Fibroblast of skin of right quadriceps (primary cell): ENCODE measurements at places on chromosomes 3 and 15.

GRCh38 chr3:188769831-188770230 lies 401.9 kb upstream of the TPRG1 start:
- no peak for DNase-seq

DNA sequence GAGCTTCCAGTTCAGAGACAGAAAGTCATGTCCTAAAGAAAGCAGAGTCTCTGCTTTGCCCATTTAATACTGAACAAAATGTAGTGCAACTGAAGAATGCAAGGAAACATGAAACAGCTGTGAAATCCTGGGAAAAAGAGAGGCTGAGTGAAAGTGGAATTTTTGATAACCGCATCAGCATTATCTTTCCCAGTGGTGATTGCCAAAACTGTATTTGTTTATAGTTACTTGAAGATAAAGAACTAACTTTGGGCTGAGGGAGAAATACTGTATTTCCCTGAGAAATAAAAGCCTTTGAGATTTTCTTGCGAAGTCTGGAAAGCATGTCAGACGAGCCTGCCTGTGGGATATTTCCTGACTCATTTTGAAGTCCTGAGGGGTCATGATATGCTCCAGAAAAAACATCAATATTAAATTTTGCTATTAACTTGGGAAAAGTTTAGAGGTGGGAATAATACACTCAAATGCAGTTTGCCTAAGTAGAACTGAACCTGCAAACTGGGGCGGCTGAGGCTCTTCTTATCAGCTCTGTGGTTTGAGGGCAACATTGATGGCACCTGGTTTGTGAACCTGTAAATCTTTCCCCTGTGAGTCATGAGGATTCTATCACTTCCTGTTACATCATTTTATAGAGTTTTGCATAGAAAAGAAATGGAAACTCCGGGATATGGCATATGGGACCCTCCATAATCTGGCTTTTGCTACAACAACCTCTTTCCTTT lies 855.3 kb downstream of the MCTP2 start:
- DNase-seq: peak; percentile 24

DNA sequence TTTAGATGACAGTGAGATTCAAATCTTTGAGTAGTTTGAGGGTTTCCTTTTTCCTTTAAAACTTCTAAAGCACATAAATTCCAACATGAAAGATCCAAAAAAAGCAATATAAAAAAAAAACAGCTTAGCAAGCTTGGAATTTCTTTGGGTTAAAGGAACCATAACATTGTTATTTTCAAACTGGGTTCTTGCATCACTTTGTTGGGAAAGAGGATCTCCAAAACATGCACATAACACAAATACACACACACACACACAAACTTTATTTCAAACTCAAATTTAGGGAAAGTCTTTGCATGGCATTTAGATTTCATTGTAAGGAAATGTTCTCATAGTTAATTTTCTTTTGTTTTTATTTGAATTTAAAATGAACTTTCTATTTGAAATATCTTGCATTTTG lies 79.2 kb upstream of the COL8A1 start:
- DNase-seq: no peak

GRCh38 chr15:61035311-61035710 lies 193.8 kb downstream of the RORA start:
- no peak for DNase-seq

DNA sequence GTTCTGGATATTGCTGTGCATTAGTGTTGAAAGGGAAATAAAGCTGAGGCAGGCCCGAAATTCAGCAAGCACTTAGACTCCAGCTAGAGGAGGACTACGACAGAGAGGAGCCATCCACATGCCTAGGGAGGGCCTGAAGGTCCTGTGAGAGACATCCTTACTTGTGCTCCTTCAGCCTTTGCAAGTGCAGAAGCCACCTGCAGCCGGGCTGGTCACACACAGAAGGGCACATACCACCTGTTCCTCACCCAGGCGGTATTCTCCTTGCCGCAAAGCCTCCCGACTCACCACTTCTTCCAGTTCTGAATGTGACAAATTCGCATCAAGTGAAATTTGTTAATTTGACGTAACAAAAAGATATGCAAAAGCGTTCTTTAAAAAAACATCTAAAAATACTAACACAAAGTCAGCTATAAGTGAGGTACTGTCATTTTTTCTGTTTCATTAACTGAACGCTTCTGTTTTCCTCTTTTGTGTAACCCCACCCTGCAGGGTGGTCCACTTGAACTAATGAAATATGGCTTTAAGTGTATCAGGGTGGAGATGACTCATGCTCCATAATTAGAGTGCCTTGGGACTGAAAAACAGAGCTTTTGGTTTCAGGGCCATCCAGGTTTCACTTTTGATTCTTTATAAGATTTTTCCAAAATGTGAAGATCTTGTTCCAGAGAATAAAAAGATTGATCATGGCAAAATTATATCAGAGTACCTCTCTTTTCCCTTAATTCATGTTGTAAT lies 467.9 kb upstream of the ATP11B start:
- DNase-seq: peak; percentile 49

DNA sequence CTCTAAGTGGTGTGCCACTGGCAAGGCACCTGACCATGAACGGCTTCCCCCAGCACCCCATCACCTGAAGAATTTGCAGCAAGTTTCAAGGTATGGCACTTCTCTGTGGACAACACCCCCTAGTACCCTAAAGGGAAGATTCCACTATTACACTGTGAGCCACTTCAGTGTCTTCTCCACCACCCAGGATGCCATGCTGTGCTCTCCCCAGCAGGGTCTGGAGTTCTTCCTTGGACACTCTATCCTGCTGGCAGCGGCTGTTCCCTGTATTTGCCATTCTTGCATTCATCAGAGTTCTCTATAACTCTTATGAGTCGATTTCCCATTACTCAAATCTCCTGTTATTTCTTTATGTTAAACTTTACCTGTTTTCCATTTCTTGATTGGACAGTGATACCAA lies 33.9 kb upstream of the RNU6-1 start:
- no peak for DNase-seq

DNA sequence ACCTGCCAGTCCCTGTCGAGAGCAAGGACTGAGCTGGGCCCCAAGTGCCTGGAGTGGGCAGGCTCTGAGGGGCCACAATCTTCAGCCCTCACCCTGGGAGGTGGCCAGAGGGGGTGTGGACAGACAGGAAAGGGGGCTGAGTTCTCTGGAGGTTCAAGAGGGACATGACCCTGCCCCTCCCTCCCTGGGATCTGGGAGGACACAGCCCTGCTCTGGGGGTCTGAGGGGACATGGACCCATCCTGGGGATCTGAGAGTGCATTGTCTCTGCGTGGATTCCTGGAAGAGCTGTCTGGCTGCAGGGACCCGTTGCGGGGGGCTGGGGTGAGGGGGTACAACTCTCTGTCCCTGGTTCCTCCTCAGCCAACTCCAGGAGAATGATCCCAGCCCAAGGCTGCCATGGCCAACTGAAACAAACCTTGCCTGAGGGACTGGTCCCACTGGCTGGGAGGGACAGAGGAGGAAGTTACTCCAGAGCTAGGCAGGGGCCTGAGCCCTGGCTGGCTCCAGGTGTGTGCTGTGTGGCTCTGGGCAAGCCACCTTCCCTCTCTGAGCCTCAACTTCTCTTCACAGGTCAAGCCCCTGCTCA lies 29.0 kb downstream of the PTH1R start:
- no peak for DNase-seq

DNA sequence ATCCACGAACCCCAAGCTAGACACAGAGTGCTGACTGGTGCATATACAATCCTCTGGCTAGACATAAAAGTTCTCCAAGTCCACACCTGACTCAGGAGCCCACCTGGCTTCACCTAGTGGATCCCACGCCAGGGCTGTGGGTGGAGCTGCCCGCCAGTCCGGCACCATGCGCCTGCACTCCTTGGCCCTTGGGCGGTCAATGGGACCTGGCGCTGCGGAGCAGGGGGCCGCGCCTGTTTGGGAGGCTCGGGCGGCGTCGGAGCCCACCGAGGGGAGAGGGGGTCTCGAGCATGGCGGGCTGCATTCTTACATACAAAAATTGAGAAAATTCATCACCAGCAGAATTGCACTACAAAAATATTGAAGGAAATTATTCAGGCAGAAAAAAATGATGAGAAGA lies 120.7 kb upstream of the FAN1 start:
- no peak for DNase-seq

DNA sequence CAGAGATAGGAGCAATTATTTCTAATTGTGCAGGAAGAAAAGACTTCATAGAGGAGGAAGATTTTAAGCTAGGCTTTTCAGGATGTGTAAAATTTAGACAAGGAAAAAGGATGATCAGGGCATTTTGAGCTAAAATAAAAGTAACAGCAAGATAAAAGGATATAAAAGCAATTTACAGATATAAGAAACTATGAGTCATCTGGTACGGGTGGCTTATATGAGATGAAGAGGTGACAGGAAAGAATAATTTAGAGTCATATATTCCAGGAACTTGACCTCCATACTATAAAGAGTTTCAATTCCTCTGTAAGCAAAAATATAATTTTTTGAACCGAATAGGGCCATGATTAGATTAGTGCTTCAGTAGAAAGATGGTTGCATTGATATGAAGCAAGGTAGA lies 273.7 kb downstream of the RBMS3 start:
- DNase-seq: no peak

DNA sequence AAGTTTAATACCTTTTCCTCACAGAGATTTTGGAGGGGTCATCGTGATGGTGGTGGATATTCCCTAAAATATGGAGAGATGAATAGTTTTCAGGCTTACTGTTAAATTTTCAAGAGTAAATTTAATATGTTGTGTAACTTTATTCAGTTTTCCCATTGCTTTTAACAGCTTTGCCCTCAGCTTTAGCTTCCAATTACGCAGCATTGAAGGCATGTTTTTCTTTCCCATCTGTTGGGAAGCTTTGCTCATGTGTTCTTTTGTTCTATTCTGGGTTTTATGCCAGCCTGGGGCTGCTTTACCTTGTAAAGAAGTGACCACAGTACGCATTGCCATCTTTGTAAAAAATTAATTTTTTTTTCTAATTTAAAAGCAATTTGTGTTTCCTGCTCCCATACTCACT lies 151.5 kb downstream of the B3GALNT1 start:
- DNase-seq: no peak

DNA sequence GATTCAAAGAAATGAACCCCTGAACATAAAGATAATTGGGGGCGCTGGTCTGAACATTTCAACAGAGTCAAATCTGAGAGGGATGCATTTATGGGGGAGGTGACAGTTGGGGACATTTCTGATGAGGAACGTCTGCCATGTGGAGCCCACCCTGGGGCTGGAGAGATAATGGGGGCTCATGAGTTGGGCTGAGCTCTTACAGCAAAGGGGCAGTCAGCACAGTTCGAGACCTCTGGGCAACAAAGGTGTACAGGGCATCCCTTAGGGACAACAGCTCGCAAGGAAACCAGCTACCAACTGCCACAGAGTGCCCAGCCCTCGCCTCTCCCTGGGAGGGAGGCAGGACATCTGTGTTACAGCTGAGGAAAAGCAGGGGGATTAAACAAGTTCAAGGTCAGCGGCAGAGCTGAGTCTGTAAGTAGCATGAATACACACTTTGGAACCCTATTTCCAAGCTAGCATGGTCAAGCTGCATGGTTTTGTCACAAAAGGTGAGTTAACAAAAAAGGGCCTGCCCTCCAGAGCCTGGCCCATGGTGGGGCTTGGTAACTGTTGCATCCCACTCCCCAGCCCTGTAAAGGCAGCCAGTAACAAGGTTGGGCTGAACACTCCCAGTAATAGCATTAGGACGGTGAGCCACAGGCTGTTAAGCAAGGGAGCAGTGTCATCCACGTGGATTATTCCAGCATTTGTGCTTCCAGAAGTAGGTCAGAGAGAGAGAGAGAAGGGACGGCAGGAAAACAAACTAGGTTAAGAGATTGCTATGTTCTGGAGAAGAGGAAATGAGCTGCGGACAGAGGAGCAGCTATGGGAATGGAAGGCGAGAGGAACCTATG lies 4.3 kb downstream of the GNB5 start:
- DNase-seq: no peak

DNA sequence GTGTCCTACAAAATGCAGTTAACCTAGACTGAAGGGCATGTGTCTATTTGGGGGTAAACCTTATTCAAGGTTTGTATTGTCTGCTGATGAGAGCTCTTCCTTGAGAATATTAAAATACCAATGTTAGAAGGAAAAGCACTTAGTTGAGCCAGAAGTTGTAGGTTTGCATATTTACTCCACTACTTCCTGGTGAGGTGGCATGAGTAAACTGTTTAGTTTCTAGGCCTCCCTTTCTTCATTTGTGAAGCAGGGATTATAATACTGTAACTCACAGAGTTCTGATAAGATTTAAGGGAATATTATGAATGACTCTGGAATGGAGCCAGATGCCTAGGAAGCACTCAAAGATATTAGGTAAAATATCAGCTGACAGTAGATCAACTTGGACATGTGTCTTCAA lies 46.7 kb downstream of the CD200R1L start:
- DNase-seq: no peak

GRCh38 chr3:52891615-52892081 lies 5.7 kb downstream of the STIMATE start:
- peak; percentile 61 for DNase-seq

DNA sequence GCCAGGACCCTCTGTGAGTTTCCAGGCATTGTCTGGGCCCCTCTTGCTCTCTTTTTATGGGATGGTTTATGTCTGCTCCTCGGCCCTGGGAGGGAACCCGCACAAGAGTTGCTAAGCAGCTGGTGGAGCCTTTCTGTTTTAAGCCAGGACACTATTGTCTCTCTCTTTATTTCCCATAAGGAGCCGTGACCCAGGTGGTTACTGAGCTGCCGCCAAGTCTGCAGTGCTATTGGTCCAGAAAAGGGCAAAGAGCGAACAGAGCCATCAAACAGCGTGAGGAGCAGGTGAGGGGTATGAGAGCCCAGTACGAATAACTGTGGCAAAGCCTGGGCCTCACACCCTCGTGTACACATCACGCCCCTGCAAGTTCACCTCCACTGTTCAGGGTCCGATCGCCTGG lies 280.2 kb downstream of the SHQ1 start:
- DNase-seq: no peak

DNA sequence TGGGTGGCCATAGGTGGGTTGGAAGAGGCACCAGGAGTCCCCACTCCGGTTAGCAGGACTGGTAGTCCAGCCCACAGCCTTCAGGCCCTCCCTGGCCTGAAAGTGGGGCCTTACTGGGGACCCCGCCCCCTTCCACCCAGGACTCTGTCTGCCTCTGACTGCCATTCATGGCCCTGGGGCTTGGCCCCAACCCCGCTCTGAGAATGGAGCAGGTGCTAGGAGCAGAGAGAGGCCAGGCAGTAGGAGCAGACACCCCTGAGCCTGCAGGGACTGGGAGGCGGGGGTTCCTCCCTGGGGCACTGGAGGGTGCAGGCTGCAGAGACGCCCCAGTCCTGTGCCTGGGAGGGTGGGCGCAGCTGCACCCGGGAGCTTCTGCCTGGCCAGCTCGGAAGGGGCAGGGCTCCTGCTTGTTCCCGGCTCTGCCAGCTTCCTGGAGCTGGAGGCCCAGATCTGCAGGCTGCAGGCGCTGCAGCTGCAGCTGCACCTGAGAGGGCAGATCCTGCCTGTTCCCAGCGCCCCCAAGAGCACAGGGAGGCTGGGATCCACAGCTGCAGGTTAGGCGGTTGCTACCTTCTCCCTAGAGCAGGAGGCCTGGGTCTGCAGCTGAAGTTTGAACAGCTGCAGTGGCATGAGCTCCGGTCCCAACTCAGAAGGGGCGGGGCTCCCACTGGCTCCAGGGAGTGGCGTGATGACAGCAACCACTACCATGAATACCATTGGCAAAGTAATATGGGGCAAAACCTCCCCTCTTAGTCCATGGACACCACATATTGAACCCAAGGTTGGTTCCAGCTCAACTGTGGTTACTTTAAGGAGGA lies 194.7 kb downstream of the SQOR start:
- no peak for DNase-seq
